ENCODE measurements at places on chromosomes 16 and 17.

DNA sequence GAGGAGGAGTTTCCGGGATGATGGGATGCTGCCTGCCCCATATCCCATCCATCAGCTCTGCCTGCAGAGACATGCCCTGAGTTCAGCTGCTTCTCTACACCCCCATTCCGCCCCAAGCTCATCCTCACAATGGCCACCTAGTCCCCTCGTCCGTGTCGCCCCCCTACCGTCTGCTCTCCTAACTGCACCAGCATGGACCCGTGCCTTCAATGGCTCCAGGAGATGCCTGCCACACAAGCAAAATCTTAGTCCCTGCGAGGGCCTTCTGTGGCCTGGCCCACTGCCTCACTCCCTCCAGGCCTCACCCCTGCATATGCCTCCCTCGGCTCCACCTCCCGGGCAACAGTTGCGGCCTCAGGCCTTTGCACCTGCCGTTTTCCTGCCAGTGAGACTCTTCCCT is 1.8 kb upstream of the TELO2 start:
- DNase-seq: no peak

- peak; percentile 84 for DNase-seq
Measured at GRCh38 chr16:85514598-85515318, 98.4 kb upstream of the GSE1 start.

DNA sequence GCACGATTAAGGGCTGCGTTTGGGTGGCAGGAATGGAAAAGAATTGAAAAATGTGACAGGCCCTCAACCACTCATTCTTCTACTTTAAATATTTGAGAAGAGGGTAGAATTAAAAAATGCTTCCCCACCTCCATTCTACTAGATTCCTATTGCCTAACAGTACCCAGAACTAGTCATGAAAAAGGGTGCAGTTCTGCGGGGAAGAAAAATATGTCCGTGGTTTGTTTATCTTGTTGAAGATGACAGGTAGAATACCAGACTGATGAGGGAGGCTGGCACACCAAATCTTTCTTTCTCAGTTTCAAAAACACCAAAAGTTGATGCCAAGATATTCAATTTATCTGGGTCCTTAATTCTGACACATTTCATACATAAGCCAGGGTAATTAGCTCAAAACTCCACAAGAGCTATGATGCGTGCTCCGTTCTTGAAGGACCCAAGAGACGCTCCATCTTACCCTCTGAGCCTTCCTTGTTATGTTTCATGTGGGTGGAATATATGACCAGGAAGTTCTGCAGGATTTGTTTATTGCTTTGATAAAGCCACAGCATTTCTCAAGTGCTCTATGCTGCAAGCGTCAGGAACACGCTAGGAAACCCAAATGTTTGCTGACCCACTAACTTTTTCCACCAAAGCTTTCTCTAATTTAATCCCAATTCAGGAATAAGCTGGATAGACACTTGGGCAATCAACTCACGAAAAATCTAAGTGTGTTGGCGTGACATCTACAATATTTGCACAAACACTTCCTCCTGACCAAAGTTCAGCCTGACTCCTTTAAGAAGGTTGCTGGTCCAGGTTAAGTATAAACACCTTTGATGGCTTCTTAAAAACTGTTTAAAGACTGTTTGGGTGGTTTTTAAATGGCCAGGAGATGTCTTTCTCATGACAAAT is 20.6 kb upstream of the GAN start:
- peak; percentile 23 for DNase-seq

- DNase-seq: no peak
Measured at GRCh38 chr17:40637931-40638330, 9.7 kb downstream of the SMARCE1 start.

DNA sequence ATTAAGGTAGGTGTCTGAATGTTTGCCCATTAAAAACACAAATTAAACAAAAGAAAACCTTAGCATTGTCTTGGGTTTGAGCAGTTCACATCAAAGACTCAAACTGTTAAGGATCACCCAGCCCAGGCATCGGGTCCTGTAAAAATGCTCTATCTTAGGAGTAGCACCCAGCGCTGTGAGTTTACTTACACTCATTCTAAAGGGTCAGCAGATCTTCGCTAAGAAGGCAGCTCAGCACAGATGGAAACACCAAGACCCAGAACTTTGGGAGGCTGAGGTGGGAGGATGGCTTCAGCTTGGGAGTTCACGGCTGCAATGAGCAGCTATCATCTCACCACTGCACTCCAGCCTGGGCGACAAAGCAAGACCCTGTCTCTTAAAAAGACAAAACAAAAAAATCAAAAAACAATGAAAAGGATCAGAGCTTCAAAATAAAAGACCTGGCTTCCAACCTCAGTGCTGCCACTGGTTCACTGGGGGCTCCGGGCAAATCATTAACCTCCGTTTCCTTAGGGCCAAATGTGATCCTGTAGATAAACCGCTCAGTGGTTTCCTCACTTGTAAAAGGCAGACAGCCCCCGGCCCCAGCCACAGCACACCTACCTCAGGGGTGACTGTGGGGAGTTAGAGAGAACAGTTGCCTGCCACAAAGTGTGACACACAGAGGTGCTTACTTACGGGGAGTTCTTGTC is 11.1 kb downstream of the COG1 start:
- no peak for DNase-seq

- DNase-seq: no peak
Measured at GRCh38 chr17:77211681-77212080, 70.9 kb downstream of the SEC14L1 start.

- DNase-seq: peak; percentile 93
Measured at GRCh38 chr17:45294506-45294905, 22.3 kb downstream of the MAP3K14 start.
